ENCODE measurements at places on chromosomes 11 and 22.

DNA sequence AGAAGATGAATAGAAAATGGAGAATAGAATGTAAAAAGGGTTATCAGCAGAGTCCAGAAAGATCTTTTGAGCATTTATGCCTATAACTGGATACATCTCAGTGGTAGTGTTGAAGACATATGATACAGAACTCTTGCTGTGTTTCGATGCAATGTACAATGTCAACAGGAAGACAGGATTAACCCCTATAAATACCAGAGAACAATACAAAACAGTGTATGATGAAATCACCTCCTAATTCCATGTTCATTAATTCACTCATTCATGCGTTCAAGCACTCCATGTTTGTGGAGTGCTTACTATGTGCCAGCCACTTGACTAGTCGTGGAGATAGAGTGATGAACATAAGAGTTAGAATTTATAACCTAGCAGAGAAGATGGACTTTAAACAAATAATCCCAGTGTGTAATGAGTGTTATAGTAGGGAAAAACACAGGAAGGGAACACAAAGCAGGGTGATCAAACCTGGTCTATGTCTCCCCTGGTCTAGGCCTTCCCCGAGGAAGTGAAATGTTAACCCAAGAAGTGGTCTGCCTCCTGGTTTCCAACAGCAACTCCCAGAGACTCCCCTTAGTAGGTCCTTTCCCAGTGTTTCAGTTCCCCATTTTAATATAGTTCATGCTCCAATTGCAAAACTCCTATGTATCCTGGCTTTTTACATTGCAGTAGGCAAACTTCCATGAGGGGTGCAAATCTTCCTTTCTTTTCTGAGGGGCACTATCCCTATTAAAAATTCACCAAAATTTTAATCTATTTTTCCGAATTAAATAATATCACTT is 9.1 kb upstream of the SESN3 start:
- no peak for DNase-seq

GRCh38 chr11:27465629-27466028 is 7.0 kb downstream of the LGR4 start:
- DNase-seq, result no peak

DNA sequence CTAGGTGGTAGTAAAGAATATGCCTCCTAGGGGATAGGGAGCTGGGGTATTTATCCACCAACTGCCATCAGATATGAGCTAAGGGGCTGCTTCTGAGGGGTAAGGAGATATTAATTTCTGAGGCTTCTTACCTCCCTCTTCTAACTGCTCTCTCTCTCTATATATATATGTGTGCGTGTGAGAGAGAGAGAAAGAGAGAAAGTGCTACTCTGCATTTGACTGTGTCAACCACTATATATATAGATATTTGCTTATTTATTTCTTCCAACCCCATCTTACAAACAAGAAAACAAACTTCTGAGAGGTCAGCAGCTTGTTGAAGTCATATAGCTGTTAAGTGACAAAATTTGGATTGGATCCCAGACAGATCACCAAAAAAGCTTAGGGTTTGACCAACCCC is 5.9 kb upstream of the HEPACAM start:
- DNase-seq, result no peak

GRCh38 chr11:43508511-43508918 is 149.8 kb downstream of the TTC17 start:
- DNase-seq, result no peak

GRCh38 chr11:123517559-123518364 is 87.7 kb downstream of the GRAMD1B start:
- no peak for DNase-seq

GRCh38 chr22:29106839-29107238 is 34.0 kb downstream of the KREMEN1 start:
- no peak for DNase-seq

GRCh38 chr11:120929664-120930154 is 94.2 kb upstream of the TBCEL start:
- peak; percentile 9 for DNase-seq
